ENCODE measurements at places on chromosomes 4 and X.

DNA sequence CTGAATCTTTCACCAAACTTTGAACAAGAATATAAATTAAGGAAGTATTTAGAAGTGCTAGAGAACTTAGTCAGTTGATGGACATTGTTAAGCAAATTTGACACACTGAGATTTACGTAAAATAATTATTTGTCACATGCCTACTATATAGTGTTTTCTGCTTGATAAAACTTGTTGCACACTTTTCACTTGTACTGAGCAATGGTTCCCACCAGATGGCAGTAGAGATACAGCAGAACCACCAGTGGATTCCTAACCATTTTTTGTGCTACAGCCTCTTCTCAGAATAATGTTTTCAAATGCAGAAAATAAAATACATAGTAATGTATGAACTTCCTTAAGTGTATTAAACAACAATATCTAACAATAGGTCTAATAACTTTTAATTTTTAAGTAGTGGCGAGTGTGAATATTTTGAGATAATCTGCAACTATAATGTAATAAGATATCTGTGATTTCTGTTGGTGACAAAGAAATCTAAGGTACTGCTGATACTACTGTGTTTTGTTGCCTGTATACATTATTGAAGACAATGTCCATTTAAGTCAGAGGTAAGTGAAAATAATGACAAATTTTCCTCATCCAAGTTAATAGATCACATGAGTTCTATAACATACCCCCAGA, 81.2 kb downstream of the APOOL start:
- no peak for DNase-seq

DNA sequence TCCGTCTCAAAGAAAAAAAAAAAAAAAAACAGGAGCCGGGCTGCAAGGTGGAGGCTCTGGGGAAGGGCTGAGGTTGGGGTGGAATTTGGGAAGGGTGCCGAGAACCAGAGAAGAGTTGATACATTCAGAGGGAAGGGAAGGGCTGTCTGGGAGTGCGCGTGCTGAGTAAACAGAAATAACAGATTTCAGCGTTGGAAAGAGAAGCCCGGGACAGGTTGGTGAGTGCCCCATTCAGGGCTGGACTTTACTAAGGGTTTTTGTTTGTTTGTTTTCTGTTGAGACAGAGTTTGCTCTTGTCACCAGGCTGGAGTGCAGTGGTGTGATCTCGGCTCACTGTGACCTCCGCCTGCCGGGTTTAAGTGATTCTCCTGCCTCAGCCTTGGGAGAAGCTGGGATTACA, 1.7 kb upstream of the IL3RA start:
- no peak for DNase-seq

DNA sequence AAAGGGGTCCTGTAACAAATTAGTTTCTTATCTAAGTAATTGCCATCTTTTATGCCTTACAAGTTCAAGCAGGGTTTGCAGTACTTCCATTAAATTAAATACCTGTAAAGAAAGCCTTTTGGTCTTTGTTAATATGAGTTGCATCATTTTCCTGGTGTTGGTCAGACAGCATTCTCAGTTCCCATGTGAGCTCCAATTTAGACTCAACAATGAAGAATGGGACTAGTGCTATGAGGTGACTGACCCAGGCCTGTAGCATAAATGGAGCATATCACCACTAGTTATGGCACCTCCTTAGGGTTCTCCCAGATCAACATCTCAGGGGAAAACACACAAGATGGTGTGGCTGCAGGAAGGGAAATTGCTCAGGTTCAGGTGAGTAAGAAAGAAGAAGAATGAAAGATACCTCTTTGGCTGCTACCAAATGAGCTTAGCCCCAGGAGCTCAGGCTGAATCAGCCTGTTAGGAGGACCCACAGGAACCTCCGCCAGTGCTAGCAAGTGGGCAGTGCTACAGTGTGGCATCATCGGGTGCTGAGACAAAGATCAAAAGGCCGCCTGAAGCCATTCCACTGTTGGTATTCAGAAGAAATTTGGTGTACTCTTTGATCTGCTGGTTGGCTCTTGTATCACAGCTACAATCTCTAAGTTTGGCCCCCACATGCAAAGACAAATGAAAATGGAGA, 1.8 kb downstream of the TTC29 start:
- no peak for DNase-seq

- no peak for DNase-seq
Observed at GRCh38 chrX:39915596-39915995, 182.2 kb downstream of the BCOR start.

DNA sequence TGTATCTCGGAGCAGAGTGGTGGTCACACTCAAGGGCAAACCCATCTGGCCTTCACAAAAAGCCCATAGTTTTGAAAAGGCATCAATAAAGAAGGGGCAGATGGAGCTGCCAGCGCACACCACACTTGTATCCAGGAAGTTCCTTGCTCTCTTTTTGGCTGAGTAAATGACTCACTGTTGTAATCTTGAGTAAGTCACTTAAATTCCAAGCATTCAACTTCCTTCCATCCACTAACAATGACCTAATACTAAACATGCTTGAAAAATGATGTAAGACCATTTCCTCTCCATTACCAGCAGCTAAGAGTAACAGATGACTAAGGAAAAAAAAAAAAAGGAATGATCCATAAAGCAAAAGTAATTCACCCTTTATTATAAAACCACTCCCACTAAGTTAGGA, 32.4 kb upstream of the MYOZ2 start:
- DNase-seq, result no peak

DNA sequence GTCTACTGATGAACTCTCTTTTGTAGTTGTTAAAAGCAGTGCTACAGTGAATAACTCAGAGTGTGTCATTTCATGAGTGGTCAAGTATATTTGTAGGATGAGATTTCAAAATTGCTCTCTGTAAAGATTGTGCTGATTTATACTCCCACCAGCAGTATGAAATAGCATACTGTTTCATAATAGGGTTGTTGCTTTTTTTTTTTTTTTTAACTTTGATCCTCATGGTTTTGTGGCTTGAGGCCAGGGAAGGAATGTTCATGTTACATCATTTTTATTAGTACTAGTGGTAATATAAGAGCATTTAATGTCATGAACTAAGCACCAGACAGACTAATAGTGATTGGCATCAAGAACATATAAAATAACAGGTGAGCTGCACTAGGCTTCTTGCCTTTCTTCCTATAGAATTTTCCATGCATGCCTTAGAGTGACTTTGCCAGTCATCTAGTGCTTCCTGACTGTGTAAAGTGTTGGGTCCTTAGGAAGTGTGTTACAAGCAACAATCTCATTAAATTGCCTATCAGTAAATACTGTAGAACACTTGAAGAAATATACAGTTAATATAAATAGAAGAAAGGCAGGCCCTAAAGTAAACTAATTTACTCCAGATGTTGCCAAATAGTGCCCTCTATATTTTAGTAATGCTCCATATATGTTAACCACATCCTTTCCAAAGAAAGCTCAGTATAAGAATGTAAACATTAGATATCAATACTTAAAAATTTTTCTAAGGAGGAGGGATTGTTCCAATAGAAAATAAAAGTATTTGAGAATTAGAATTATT, 38.6 kb upstream of the MSMO1 start:
- no peak for DNase-seq

- peak; percentile 91 for DNase-seq
Observed at GRCh38 chr4:119300101-119300978, 21.6 kb downstream of the FABP2 start.

GRCh38 chr4:126071346-126072333, 756.9 kb downstream of the FAT4 start:
- no peak for DNase-seq
